ENCODE measurements at places on chromosomes 11 and 22. TPM values are rescaled to one million over a fixed set of nuclear protein-coding genes. Genes with fewer than 3 reads are reported as not detected.

MMP11 gene
- 11.3 TPM for total RNA-seq

KCNQ1 gene
- 1.0 TPM for total RNA-seq

MICALL1 gene
- 43.5 TPM for total RNA-seq

TIGD3 gene
- 3.2 TPM for total RNA-seq

KRTAP5-9 gene
- not detected for total RNA-seq

NRIP3 gene
- 13.0 TPM for total RNA-seq

PLXNB2 gene
- total RNA-seq = 262 TPM

CRYBB1 gene
- total RNA-seq = not detected

HORMAD2 gene
- total RNA-seq = 3.1 TPM

FAM180B gene
- total RNA-seq = not detected

AP1B1 gene
- total RNA-seq = 102 TPM

C1QTNF4 gene
- total RNA-seq = 0.75 TPM

MS4A6E gene
- total RNA-seq = not detected

PANX2 gene
- total RNA-seq = 2.6 TPM

RBMXL2 gene
- not detected for total RNA-seq

APLNR gene
- total RNA-seq = not detected

CATSPERZ gene
- total RNA-seq = 16.7 TPM

MOV10L1 gene
- 0.30 TPM for total RNA-seq
